ENCODE measurements at places on chromosomes 6 and 20.

GRCh38 chr6:37551867-37552266 lies 52.2 kb upstream of the CCDC167 start:
- no peak for DNase-seq

DNA sequence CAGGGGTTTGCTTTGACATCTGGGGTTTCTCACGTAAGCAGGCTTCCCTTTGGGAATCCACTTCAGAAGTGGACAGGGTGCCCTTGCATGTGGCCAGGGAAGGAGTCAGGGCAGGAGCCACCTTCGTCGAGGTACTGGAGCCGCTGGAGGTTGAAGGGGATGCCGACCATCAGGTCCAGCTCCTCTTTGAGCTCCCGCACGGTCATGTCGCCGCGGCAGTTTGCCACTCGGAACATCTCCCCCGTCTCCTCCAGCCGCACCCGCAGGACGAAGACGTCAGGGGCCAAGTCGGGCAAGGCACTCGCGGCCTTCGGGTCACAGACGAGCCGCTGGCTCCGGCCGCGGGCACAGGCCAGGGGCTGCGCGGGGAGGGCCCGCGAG lies 360 bp downstream of the ANKRD60 start:
- no peak for DNase-seq

- DNase-seq = no peak
Observed at GRCh38 chr20:23540624-23541023, 27.7 kb downstream of the CST9L start.

GRCh38 chr6:99790679-99791078 lies 184.0 kb downstream of the PRDM13 start:
- DNase-seq = no peak

DNA sequence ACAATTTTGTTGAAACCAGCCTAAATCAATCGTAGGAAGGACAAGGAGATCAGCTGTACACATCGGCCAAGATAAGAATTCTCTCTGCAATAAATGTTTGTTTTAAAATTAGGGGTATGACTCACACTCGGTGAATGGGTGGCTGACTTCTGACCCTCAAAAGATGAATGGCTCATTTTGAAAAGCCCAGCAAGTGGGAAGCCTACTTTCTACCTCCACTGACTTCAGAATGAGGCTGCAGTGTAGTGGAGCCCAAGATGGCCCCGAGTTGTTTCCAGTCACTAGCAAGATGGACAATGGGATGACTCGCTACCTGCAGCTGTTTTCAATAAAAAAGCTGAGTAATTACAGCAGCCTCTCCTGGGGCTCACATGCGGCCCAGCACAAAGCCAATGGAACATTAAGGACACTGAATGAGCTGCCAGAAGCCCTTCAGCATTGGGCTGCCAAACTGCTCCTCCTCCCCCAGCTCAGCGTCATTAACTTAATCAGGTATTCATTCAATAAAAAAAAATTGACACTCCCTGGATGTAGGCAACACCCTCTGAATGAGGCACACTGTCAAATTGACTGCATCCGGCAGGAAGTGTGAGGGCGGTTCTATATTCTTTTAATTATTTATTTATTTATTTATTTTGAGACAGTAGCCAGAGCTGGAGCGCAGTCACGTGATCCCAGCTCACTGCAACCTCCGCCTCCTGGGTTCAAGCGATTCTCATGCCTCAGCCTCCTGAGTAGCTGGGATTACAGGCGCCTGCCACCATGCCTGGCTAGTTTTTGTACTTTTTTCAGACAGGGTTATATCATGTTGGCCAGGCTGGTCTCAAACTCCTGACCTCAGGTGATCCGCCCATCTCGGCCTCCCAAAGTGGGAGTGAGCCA lies 107.3 kb downstream of the GMPR start:
- DNase-seq = no peak

GRCh38 chr6:3635482-3635881 lies 116.0 kb downstream of the PXDC1 start:
- DNase-seq = no peak

- DNase-seq = no peak
Observed at GRCh38 chr20:20561841-20562240, 150.6 kb downstream of the RALGAPA2 start.

DNA sequence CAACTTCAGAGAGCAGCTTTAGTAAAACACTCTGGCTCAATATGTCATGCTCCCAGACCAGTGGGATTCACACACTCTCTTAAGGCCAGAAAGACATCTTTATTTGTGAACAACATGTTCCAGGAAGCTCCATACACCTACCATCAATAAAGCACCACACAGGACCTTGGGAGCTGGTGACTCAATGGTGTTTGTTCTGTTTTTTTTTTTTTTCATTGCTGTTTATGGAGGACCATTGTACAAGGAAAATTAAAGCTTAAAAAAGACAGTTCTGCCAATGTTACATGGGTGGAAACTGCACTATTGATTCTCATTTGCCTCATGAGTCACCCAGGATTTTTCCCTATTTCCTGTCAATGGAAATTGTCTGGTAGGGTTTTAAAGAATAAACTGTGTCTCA lies 36.3 kb upstream of the TENT5A start:
- no peak for DNase-seq

DNA sequence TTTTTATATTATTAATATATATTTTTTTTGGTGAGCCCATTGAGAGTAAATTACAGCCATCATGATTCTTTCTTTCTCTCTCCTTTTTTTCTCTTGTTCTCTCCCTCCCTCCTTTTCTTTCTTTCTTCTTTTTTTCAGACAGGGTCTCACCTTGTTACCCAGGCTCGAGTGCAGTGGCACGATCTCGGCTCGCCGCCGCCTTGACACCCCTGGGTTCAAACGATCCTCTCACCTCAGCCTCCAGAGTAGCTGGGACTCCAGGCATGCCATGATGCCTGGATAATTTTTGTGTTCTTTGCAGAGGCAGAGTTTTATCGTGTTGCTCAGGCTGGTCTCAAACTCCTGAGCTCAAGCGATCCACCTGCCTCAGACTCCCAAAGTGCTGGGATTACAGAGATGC lies 1.6 kb downstream of the CCDC170 start:
- DNase-seq = no peak

DNA sequence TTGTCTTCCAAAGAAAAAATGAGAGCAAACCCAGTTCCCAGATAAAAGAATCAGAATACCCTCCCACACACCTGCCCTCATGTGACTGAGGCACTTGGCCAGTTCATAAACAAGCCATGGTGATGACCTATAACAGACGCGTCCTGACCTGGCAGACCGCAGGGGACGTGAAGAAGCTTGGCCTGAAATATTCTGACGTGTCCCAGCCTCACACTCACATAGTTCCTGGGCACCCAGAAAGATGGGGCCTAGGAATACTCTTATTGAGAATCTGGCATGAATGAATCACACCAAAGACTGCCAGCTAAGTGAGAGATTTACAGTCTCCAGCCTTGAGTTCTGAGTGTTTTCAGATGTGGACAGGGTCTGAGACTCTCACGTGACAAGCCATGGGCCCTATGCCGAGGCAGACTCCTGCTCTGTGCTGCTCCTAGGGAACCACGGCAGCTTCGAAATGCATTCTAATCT lies 17.2 kb upstream of the MAP3K4 start:
- DNase-seq = peak; percentile 19

DNA sequence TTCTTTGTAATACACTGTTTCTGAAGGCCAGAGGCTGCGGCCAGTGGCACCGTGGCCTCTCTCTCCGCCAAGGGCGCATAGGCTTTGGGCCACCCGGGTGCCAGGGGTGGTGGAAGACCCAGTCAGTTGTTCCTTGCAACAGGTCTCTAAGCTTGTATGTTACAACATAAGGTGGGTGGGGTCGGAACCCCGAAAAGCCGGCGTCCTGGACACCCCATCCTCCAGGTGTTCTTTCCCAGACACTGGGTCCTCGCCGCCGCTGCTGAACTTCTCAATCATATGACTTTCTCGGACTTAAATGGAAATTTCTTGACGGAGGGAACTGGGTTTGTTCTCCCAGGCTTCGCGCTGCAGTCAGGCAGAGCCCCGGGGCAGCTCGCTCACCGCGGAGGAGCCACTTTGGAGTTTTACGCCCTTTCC lies 983 bp upstream of the KCNQ5 start:
- DNase-seq = no peak

DNA sequence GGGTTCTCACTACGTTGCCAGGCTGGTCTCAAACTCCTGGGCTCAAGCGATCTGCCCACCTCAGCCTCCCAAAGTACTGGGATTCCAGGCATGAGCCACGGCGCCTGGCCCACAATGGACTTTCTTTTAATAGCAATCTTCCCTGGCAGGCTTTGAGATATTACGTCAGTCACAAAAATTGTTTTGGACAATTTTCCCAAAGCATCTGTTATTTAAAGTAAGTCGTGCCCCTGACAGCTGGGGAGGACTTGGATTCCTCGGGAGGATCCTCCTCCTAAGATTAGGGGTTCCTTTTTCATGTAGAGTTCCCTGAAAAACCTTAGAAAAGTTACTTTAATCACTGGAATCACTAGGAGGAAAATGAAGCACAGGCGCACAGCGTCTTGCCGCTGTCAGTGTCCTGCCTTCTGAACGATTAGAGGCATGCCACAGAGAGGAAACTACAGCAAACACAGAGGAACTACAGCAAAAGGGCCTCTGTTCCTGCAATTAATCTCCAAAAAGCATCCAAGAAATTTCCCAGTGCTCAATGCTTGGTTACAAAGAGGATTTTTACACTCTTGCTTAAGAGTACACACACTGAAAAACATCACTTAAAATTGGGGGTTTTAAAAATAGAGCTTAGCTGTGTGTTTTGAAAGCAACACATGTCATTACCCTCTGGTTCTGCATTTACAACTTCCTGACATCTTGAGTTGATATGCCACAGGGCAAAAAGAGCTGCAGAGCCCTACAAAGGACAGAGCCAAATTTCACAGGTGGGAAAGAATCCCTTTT lies 4.5 kb downstream of the ACSS1 start:
- no peak for DNase-seq

Data from left renal cortex interstitium (tissue), 4 donors.